ENCODE measurements at places on chromosomes 5 and 9.
A peak's percentile ranks its signal among the peaks of the same experiment; 100 is the strongest.

DNA sequence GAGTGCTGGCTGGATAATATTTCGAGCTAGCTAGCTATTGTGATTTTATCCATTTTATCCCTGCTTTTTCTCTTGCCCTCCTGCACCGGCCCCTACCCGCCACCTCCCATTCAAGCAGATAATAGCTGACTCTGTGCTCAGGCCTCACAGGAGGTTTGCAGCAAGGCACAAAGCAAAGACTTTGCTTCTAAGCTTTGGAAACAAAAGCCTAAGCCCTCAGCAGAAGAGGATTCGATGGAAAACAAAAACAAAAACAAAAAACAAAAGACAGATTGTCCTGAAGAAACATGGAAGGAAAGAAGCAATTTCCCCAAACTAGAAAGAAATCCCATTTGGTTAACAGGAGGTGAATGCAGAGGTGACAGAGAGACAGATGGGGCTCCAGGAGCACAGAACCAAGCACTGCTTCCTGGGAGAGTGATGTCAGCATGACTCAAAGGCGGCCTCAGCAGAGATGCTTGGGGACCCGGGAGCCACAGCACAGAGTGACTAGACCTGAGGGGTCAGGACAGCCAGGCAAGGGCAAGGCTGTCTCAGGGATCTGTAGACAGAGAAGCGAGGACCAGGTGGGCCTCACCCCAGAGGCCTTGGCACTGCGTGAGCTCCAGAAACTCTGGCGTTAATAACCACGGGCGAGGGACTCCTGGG lies 28.4 kb downstream of the MTX3 start:
- DNase-seq = no peak

DNA sequence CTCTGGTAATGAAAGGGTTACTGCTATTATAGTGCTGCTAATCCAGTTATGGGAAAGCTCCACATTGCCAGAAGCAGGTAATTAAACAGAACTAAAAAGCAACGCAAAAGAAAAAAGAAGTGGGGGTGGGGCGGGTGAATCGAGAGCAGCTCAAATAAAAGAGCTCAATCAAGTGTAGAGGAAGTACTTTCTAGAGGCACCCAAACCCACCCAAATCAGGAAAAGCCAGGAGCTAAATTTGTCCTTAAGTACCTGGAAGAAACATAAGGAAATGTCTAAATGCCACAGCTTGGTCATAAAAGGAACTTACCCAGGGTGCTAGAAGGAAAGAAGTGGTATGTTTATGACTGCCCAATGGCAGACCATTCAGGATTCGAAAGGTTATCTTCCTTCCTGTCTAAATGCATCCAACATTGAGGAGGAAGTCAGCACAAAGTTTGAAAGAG lies 2.4 kb upstream of the RNF145 start:
- no peak for DNase-seq

DNA sequence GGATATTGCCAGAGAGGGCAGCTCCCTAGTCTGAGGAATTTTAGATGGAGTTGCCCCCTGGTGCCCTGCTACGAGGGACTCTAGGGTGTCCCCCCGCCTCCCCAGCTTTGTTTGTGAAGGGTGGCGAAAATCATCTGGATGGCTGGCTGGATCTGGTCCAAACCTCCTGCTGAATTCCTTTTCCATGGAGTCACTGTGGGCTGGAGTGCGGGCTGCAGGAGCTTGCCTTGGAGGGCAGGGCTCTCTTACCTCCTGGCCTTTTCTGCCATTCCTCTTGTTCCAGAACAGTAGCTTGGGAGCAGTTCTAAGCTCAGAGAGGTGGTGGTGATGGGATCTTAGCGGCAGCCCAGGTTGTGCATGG lies 2.1 kb downstream of the SYNPO start:
- DNase-seq = no peak

- no peak for DNase-seq
Measured at GRCh38 chr9:99235926-99236634, 14.0 kb downstream of the SEC61B start.

- DNase-seq = no peak
Measured at GRCh38 chr9:110048976-110049698, 158.8 kb downstream of the C9orf152 start.

GRCh38 chr5:4630031-4630430 lies 510.1 kb upstream of the ADAMTS16 start:
- DNase-seq = no peak

- DNase-seq = peak; percentile 74
Measured at GRCh38 chr5:56529666-56530430, 285.5 kb upstream of the MAP3K1 start.

- DNase-seq = no peak
Measured at GRCh38 chr5:150068472-150068871, 17.9 kb downstream of the CSF1R start.

GRCh38 chr9:83327323-83327722 lies 210.9 kb downstream of the FRMD3 start:
- DNase-seq = no peak

DNA sequence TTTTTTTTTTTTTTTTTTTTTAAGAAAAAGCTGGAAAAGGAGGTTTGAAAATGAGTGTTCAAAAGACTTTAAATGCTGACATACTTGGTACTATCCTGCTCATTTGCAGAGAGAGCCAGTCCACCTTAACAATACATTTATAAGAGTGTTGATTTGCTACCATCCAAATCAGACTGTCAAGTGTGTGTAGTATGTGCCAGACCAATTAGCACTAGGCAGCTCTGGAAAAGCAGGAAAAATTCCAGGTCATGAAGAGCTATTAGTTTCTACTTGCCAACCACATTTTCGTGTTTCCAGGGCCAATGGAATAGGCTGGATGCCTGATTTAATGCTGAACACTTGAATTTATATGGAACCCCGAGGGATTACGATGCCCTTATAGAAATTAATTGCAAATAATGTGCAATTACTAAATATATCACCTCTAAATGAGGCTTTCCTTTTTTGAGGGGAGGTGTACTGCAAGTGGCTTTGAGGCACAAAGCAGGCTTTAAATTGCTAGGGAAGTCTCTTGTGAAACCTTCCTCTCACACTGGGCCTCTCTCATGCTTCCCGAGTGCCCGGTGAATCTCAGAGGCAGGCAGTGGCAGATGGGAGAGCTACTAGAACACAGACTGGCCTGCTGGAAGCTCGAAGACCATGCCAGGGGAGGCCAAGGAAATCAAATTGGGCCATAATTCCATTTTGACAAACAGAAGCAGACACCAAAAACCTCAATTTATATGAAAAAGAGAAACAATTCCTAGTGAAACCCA lies 178.7 kb downstream of the PPP2R2B start:
- no peak for DNase-seq

DNA sequence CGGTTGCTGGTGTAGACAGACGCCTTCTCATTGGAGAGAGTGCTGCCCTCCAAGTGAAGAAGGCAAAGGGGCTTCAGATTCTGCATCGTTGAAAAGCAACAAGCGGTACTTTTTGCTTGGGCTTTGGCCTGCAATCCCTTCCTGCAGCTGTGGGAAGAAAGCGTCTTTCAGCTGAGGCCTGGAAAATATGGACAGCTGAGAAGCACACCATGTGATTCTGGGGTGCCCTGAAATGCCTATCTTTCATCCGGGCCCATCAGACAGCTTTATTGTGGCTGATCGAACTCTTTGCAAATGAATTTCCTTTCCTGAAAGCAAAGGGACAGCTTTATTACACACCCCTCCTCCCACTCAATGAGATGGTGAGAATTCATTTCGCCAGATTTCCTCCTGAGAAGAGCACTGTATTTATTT lies 74.0 kb downstream of the NSG2 start:
- DNase-seq = no peak

DNA sequence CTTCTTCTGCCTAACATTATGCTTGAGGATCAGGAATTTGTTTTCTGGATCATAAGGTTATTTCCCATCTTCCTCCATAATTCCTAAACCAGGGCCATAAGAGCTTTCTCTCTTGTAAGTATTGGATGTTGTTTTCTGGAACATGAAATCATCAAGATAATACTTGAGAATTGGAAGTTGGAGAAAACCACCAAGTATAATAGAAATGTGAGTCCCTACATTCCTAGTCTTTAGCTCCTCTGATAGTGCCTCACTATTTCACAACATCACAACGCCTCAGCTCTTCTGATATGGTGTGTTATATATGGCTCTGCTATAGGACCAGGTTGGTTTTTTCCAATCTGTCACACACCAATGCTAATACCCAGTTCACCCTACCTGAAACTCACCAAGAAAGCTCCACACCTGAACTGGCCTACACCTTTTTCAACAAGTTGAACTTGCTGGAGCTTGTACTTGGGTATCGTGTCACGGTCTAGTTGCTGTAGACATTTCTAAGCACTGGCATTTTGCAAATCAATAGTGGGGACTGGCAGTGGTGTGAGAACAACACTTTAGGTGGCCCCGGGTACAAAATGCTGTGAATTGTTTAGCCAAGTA lies 141.1 kb downstream of the ACTBL2 start:
- DNase-seq = no peak

- DNase-seq = no peak
Measured at GRCh38 chr5:39176759-39177630, 42.4 kb downstream of the FYB1 start.

DNA sequence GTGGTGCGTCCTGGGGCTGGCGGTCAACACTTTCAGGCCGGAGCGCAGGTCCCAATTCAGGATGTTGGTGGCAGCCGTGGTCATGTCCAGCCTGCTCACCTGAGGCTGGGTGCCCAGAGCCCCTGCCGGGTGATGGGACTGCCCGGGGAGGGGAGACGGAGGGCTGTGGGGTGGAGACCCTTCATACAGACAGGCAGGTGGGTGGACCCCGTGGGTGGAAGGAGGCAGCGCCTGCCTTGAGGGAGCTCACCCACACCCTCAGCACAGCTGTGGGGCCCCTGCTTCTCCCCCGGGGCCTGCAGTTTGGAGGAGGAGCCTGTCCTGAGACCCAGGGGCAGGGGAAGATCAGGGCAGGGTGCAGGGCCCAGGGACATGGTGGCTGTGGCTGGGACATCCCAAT lies 6.9 kb upstream of the PTGDS start:
- DNase-seq = no peak

DNA sequence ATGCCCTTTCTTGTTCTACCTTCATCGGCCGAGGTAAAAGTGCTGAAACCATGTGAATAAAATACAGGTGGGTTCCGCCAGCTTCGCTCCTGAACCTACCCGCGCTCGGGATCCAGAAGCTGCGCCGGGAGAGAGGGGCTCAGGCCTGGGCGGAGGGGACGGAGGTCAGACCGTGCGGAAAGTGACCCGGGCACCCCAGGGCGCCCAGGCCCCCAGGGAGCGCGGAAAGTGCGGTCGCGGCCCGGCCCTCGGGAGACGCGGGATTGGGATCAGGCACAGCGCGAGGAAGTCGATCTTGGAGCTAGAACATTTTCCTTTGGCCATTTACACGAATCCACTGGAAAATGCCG lies 329 bp downstream of the SYK start:
- no peak for DNase-seq

DNA sequence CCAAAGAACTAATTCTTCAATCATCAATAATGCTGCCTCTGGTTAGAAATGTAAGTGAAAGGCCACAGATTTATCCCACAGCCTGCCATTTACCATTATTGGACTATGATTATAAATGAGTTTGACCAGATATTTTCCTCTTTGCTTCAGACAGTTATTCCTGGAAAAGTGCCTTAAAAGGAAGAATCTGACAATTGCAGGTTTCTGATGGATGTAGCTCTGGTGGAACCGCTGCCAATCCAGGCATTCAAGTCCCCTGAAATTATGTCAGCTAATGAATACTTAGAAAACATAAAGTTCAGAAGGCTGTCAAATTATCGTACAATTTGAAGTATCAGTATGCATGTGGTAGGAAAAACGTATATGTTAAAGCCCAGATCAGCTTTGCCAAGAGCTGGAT lies 78.2 kb upstream of the NR4A3 start:
- no peak for DNase-seq

DNA sequence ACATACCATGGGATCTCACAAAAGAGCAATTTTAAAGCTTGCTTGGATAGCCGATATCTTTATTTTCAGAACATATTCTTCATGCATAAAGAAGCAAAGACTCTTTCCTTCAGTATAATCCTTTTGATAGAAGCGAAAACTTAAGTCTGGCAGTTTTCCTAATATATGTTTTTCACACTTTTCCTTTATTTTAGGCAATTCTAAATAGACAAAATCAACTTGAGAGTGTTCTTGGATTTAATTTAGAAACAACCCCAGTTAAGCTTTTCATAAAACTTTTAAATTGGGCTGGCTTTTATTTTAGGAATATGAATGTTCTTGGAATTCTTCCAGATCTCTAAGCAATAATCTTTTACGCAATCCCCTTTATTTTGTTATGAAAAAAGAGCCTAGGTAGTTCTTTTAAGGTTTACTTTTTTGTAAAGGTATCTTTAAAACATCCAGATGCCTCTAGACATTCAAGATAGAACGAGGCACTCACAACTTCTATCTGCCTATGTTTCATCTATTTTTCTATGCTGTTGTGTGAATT lies 51.5 kb upstream of the HSPB3 start:
- DNase-seq = no peak

DNA sequence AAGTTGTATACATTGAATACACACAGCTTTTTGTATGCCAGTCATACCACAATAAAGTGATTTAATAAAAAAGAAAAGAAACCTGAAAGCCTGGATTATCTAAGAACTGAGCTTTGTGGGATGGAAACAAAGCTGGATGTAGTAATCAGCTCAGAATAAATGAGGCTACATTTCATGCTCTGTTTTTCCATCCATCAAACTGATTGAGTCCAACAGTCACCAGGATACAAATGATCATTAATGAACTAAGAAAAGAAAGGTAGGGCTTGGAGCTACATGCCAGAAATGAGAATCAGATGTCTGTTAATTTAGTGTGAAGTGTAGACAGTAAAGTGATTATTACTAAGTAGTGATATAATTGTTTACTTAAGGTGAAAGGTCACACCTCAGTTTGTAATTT lies 109.8 kb upstream of the TARS1 start:
- no peak for DNase-seq

- DNase-seq = no peak
Measured at GRCh38 chr9:37293664-37294524, 128.6 kb upstream of the GRHPR start.

DNA sequence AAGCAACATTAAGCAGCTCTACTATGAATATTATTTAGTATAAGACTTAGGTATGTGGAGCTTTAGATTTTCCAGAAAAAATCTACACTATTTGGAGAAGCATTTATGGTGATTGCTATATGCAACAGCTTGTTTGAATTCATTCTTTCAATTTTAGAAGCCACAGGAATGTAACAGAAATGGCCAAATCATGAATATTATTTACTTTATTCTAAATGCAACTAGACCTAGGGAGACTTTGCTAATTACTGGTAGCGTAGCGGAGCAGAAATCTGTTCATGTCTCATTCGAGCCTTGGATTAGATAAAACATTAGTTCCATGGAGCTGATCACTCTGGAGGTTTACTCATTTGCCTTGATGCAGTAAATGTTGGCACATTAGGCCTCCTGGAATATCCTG lies 290.2 kb downstream of the ZNF608 start:
- DNase-seq = no peak

GRCh38 chr5:128252756-128253155 lies 169.2 kb downstream of the SLC12A2 start:
- DNase-seq = no peak

- DNase-seq = no peak
Measured at GRCh38 chr5:13606051-13606450, 338.4 kb downstream of the DNAH5 start.

GRCh38 chr9:2758162-2758897 lies 41.0 kb downstream of the KCNV2 start:
- no peak for DNase-seq

GRCh38 chr5:96115147-96115807 lies 153.6 kb upstream of the ELL2 start:
- DNase-seq = no peak

GRCh38 chr5:36662291-36662851 lies 56.0 kb downstream of the SLC1A3 start:
- no peak for DNase-seq
